HAP-1 (cell line): ENCODE measurements at places on chromosomes 7 and 10.

- no peak for DNase-seq
Measured at GRCh38 chr10:7832060-7832459, 13.8 kb downstream of the TAF3 start.

GRCh38 chr10:103512591-103513379 lies 19.3 kb downstream of the NEURL1 start:
- DNase-seq, result no peak

- no peak for DNase-seq
Measured at GRCh38 chr10:78299851-78300468, 266.3 kb downstream of the RPS24 start.

GRCh38 chr10:123912871-123913270 lies 21.3 kb upstream of the CPXM2 start:
- DNase-seq, result no peak

DNA sequence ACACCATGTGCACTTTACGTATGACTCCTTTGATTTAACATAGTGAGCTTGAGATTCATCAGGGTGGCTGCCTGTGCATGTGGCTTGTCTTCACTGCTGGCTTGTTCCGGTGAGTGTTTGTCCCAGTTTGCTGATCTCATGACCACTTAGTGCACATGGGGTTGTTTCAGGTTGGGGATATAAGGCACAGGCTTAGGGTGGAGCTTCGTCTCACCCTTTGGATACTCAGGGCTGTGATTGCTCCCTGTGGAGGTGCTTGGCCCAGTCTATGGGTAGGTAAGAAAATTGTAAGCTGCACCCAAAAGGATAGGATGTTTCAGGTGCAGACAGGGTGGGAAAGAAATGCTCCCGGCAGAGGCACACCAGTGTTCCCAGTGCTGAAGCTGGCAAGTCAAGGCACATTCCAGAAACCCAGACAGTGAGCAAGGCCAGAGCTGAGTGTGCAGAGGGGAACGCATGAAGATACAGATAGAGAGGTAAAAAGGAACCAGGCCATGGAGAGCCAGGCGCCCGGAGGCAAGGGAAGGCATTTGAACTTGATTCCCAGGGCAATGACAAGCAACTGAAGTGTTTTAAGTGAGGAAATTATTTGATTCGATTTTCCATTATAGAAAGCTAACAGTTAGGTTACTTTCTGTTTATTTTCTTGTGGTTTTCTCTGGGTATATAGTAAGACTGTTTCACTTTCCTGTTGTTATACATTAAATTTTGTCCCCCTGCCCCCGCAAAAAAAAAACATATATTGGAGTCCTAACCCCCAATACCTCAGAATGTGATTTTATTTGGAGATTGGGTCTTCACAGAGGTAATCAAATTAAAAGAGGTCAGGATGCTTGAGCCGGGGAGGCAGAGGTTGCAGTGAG lies 289.8 kb upstream of the KLF6 start:
- no peak for DNase-seq

DNA sequence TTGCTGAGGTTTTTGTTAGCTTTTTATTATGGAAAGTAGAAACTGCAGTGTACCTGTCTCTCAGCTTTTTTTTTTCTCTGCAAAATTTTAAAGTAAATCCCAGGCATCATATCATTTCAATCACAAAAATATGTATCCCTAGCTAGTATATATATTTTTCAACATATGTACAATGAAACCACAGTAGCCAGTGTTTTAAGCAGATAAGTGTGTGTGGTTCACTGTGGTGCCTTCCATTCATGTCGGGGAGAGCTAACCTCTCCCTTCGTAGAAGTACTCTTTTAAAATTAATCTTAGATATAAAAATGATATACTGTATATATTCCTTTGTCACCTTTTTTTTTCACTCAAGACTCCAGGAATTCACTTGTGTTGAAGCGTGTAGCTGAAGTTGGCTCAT lies 22.7 kb downstream of the CUL1 start:
- no peak for DNase-seq

DNA sequence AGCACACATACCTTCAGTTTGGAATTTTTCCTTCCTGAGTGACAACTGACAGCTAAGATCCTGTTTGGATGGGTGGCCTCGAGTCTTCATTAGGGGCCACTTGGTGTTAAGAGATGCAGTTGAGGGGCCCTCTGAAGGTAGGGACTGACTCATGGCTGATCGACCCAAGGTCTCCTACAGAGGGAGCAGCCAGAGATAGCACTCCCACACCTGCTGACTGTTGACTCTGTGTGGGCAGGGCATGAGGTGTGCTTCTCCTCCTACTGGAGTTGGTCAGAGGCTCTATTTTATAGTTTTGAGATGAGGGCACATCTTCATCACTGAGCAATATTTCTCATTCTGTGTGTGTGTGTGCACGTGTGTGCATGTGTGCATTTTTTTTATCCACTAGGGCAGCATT lies 378.8 kb upstream of the PODXL start:
- DNase-seq, result no peak

GRCh38 chr10:13335881-13336280 lies 12.2 kb downstream of the SEPHS1 start:
- no peak for DNase-seq

DNA sequence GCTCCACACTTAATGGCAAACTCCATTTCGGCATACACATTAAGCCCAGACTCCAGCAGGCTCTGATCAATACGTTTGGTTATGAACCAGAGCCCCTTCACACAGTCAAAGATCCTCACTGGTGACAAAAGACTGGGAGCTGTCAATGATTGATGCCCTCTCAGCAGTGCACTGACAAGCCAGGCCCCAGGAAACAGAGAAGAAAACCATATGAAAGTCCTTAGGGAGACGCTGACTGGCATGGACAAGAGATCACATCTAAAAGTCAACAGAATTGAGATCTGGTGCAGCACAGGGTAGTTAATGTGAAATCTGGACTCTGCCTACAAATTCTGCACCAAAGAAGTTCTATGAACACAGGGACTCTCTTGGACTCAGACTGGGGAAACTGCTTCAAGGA lies 600.9 kb upstream of the NRP1 start:
- DNase-seq, result no peak

DNA sequence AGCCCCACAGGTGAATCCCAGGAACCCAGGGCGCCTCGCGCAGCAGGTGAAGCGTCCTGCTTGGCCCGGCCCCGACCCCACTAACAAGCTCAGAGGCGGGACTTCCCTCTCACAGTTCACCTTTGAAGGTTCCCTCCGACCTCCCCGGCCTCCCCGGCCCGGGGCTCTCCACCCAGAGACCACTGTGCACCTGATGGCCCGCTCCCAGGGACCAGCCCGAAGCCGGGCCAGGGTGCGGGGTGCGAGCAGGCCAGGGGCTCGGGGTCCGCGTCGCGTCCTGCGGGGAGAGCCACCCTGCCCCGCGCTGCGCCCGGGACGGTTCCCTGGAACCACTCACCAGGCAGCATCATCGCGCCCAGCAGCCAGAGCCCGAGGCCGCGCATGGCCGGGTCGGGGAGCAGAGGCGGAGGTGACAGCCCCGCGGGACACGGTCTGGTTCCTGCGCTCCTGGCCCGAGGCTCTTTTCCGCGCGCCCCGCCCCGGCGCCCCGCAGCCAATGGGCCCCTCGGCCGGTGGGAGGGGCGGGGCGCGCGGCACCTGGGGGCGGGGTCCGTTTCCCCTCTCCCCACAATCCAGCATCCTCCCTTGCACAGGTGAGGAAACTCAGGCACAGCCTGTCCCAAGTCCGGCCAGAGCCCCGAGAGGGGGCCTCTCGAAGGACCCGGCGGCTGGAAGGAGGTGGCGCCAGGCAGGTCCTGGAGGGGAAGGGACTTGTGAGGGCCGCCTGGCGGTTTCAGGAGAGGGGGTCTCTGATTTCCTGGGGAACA lies at the start of gene ADAM8:
ADAM8 (minus strand) TSS at position 434 of the 767 bp plus-strand sequence; CDS start at position 383, 51 bp downstream.
- no peak for DNase-seq

- DNase-seq, result no peak
Measured at GRCh38 chr10:124262971-124263370, 155.8 kb downstream of the OAT start.

DNA sequence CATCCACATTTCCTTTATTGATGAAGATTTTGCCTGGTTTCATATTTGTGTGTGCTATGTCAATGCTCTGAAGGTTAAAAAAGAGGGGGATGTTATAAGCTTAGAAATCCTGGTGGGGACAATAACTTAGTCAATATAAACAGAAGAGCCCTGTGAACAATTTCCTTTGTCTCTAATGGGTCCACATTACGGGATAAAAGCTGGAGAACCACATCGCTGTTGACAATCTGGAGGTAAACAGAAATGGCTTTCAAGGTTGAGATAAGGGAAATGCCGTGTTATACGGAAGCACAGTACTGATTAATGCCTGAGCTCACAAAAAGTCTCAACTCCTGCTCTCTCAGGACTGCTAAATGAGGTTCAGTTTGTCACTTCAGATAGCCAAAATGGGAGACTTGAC lies 16.8 kb downstream of the ASAH2 start:
- DNase-seq, result no peak

DNA sequence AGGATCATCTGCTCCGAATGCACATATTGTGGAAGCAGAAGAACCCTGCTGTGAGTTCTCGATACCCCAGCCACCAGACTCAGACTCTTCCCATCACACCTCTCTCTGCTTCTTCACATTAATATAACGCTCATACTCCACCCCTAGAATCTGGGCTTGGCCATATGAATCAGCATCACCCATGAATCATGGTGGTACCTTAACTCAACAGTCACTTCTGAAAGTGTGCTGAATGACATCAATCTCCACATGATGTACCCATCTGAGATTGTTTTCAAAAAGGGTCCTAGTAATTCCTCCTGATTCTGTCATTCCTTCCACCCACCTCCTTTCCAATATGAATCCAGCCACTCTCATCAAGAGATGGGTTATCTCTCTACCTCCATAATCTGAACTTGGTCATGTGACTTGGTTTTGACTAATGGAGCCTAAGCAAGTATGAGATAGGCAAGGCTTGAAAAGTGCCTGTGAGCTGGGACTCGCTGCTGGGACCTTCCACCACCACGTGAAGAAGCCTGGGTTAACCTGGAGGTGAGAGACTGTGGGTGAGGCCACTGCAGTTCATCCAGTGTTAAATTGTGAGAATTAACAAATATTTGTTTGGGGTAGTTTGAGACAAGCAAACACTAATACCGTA lies 15.4 kb downstream of the YWHAG start:
- no peak for DNase-seq

DNA sequence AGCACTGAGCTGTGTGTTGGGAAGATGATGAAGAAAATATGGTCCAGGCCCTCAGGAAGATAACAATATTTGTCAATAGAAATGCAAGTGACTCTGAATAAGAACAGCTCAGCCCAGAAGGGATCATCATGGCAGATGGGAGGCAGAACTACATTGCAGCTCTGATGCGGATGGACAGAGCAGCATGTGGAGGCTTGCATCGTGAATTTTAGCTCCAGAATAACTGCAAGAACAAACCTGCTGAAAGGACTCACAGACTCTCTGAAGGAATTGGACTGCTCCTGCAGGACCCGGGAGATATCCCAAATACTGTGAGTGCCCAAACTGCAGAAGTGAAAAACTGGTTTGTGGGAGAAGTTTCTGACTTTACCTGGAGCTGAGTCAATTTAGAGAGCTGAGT lies 80.6 kb upstream of the LAMB4 start:
- DNase-seq, result no peak

DNA sequence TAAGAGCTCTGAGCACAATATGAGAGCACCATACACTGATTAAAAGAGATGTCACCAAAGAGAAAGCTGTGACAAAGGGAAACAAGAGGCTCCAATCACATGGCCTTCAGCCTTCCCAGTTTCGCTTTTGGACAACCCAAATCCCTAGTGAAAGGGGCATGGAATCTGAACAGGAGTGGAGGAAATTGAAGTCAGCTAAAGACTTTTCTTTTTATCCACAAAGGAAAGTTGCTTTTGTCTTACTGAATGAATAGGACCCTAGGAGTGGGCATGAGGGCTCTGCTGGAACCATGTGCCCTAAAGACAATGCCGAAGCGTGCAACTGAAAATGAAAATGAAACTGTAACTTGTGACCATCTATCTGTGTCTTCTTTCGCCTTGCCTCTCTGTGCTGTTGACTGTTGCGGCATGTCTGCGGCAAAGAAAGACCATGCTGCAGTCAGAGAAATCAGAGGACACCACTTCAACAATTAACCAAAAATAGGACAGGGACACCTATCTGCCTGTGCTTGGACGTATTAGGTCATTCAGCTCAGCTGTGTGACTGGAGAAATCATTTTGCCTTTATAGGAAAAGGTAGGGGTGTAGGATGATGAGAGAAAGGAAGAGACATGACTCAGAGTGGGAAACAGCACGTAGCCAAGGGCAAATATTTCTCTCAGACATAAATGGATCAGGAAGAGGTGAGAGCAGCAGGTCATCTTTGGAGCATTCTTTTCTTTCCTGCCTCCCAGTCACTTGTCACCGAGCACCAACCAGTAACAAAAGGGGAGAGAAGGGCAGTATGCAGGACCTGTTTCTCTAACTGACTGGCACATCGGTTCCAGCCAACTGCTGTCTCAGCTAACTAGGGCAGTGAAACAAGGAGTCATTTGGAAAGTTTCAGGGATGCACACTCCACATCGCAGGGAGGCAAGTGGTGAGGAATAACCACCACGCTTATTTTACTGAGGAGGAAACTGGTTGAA lies 12.3 kb downstream of the CAV2 start:
- DNase-seq, result no peak

DNA sequence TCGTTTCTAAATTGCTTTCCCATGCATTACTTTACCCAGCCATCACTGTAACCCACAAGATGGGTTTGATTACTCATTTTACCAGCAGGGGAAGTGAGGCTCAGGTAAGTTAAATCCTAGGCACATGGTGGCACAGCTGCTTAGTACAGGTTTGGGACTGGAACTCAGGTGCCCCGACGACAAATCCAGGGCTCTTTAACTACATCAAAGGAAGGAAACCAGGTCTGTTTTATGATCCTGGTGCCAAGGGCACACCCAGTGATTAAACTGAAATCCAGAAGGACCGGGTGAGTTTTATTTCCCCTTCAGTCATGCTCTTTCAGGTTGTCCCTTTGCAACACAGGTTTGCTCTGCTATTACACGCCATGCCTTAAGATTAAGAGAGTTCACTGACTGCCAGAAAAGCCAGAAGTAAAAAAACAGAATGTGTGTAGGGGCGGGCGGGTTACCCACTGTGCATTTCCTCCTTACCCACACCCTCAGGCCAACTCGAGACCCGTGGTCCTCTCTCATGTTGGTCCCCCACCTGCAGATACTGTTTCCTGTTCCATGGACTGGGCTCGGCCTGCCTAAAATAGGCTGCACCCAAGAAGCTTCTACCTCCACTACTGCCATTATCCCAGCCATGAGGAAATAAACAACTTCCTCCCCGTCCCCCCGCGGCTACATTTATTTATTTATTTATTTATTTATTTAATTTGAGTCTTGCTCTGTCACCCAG lies 55.1 kb upstream of the KDM7A start:
- no peak for DNase-seq

- peak; percentile 67 for DNase-seq
Measured at GRCh38 chr10:46229144-46229563, 57.6 kb upstream of the ANTXRL start.

- no peak for DNase-seq
Measured at GRCh38 chr7:149023662-149024061, 4.6 kb downstream of the PDIA4 start.
